MCF 10A (cell line): ENCODE measurements at places on chromosomes 6 and 20.
A peak's percentile ranks its signal among the peaks of the same experiment; 100 is the strongest.

DNA sequence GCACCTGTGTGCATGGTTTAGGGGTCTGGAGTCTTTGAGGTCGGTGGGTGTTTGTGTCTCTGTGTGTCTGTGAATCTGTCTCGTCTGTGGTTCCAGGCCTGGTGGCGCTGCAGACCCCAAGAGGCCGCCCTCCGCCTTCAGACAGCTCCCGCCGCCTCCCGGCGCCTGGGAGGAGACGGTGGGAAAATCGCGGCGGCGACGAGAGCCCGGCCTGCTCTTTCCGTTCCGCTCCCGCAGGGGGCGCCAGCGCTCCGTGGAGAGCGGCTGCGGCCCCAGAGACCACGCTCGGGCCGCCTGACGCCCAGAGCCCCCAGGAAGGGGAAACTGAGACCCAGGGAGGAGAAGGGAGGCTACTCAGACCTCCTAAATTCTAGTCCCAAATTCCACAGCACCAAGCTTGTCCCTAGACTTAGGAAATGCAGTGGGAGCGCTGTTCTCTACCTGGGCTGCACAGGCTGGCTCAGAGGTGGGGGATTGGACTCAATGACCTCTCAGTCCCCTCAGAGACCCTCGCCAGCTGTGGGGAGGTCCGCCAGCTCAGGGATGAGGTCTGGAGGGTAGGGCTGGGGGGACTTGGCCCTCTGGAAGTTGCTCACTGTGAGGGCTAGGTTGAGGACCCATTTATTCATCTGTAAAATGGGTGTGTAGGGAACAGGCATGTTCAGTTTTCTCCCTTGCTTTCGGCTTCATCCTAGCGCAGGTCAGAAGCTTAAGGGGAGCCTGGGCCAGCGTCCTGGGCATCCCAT is 36.9 kb upstream of the BLCAP start:
- no peaks in the 10 kb centered on the region for H3K4me1 ChIP-seq
- H3K27ac ChIP-seq = no peak overlapping the region
- no peaks in the 10 kb centered on the region for H3K36me3 ChIP-seq
- DNase-seq = peak; percentile 42

- peak overlapping the region; percentile 24 for H3K27ac ChIP-seq
- H3K36me3 ChIP-seq = no peaks in the 10 kb centered on the region
- DNase-seq = peak; percentile 65
- H3K27me3 ChIP-seq = no peaks in the 10 kb centered on the region
- H3K4me1 ChIP-seq = peaks cover 13% of the 10 kb centered on the region
Measured at GRCh38 chr20:2364044-2364443, 16.7 kb upstream of the TGM6 start.

DNA sequence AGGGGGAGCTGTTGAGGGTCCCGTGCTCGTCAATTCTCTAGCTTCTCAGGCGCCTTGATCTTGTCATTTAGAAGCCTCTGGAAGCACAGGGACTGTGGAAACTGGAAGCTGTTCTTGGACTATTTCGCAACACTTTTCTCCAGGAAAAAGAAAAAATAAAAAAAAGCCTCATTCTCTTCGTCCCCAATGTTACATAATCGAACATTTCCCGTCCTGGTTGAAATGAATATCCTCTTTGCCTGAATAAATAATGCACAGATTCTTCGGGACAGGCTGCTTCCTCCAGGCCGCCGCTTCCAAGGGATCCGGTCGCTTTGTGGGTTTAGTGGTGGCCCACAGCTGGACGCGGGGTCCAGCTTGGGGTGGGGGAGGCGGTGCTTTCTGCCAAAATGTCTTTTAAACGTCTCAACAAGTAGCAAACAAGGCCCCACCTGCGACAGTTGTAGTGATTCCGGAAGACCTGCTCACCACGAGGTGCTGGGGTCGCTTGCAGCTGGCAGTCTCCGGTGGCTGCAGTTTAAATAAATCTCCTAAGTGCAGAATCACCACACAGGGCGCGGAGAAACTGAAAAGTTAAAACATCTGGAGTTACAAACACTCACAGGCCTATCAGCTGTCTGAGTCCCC is 125.9 kb upstream of the ESR1 start:
- no peaks in the 10 kb centered on the region for H3K4me1 ChIP-seq
- H3K4me3 ChIP-seq = no peak overlapping the region
- no peak for DNase-seq
- H3K36me3 ChIP-seq = no peaks in the 10 kb centered on the region

DNA sequence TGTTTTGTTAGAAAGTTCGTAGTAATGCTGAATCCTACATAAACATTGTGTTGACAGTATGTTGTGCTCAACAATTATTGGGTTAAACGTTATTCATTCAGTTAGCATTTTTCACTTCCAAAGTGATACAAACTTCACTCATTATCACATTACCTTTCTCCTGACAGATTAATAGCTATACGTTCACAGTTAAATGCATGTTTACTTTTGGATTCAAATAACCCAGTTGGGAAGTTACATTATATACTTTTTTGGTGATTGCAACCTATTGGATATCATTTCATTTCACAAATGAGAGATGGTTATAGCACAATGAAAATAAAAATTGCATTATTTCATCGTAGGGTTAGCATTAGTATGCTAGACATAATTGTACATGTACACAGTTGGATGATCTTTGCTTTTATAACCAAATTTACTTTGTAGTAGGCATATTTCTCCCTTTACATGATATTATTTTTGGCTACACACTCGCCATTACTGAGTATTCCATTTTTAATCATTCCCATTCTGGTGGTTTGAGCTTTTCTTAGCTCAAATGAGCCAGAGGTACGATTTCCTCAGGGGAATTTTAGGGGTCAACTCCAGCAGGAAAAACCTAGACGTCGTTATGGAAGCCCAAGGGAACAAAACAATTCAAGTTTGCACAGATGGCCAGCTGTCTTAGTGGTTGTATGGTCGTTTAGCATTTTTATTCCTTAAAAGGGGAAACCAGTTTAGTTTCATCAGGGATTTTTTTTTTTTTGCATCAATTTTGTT is 2.1 kb upstream of the HIVEP1 start:
- no peaks in the 10 kb centered on the region for H3K27me3 ChIP-seq
- H3K4me3 ChIP-seq = peak overlapping the region; percentile 89
- peak; percentile 35 for DNase-seq
- peaks cover 13% of the 10 kb centered on the region for H3K36me3 ChIP-seq
- H3K27ac ChIP-seq = peak overlapping the region; percentile 99

- H3K4me3 ChIP-seq = peak overlapping the region; percentile 39
- DNase-seq = peak; percentile 98
- peaks cover 21% of the 10 kb centered on the region for H3K4me1 ChIP-seq
- peaks cover 76% of the 10 kb centered on the region for H3K36me3 ChIP-seq
- no peaks in the 10 kb centered on the region for H3K27me3 ChIP-seq
- H3K27ac ChIP-seq = peak overlapping the region; percentile 7
Measured at GRCh38 chr20:13800728-13801134, 15.9 kb downstream of the NDUFAF5 start.

- DNase-seq = no peak
- no peak overlapping the region for H3K27ac ChIP-seq
- H3K4me1 ChIP-seq = peaks cover 28% of the 10 kb centered on the region
- H3K36me3 ChIP-seq = no peaks in the 10 kb centered on the region
Measured at GRCh38 chr6:108966251-108966650, 118.0 kb downstream of the ARMC2 start.

DNA sequence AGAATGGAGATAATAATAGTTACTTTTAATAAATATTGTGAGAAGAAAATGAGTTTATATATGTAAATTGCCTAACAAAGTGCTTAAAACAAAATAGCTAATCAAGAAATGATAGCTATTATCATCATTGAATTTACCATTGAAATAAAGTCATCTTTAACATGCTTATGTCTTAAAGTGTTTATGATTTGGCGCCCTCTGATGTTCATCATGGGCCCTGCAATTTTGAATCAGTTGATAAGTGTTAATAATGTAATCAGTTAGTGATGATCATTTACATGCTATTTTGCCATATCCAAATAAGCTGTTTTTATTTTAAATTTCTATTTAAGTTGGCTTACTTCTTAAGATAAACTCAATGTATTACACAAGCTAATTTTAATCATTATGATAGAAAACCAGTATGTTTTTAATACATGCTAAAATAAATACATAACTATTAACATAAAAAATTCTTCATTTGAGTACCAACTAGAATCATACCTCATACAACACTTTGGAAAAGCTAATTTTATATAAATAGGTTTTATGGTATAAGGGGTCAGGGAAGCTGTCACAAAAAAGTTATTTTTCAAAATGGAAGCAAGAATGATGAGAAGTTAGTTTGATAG is 39.2 kb upstream of the TPD52L1 start:
- no peak overlapping the region for H3K27ac ChIP-seq
- H3K36me3 ChIP-seq = no peaks in the 10 kb centered on the region
- H3K27me3 ChIP-seq = no peaks in the 10 kb centered on the region
- H3K4me3 ChIP-seq = no peak overlapping the region
- H3K4me1 ChIP-seq = no peaks in the 10 kb centered on the region

GRCh38 chr6:167968091-167968490 is 29.4 kb upstream of the KIF25 start:
- H3K4me1 ChIP-seq = no peaks in the 10 kb centered on the region
- H3K27ac ChIP-seq = no peak overlapping the region
- no peak overlapping the region for H3K4me3 ChIP-seq

GRCh38 chr6:3326184-3326971 is 67.6 kb downstream of the PSMG4 start:
- H3K4me1 ChIP-seq = peaks cover 14% of the 10 kb centered on the region
- H3K4me3 ChIP-seq = no peak overlapping the region
- peaks cover 6% of the 10 kb centered on the region for H3K36me3 ChIP-seq
- no peak overlapping the region for H3K27ac ChIP-seq
- no peaks in the 10 kb centered on the region for H3K27me3 ChIP-seq

DNA sequence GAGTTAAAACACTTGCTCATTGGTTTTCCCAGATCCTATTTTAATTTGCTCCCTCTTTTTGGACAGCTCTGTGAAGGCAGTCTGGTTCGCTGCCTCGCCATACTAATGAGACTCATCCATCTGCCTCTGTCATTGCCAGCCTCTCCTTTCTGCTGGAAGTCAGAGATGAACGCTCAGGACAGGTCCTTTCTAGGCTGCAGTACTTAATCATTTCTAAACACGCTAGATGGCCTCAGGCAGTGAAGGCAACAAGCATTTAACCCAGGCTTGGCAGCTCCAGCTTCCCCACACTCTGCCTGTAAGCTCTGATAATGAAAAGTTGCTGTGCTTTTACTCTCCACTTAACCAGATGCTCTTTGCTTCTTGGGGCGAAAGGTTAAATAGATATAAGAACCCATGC is 286.7 kb upstream of the POU3F2 start:
- peaks cover 38% of the 10 kb centered on the region for H3K27me3 ChIP-seq
- no peak overlapping the region for H3K27ac ChIP-seq
- no peak overlapping the region for H3K4me3 ChIP-seq
- no peaks in the 10 kb centered on the region for H3K4me1 ChIP-seq
- no peak for DNase-seq

- no peak for DNase-seq
- H3K27ac ChIP-seq = no peak overlapping the region
- peaks cover 8% of the 10 kb centered on the region for H3K36me3 ChIP-seq
- H3K4me1 ChIP-seq = peaks cover 13% of the 10 kb centered on the region
- no peaks in the 10 kb centered on the region for H3K27me3 ChIP-seq
Measured at GRCh38 chr6:110036408-110037302, 58.5 kb downstream of the GPR6 start.

DNA sequence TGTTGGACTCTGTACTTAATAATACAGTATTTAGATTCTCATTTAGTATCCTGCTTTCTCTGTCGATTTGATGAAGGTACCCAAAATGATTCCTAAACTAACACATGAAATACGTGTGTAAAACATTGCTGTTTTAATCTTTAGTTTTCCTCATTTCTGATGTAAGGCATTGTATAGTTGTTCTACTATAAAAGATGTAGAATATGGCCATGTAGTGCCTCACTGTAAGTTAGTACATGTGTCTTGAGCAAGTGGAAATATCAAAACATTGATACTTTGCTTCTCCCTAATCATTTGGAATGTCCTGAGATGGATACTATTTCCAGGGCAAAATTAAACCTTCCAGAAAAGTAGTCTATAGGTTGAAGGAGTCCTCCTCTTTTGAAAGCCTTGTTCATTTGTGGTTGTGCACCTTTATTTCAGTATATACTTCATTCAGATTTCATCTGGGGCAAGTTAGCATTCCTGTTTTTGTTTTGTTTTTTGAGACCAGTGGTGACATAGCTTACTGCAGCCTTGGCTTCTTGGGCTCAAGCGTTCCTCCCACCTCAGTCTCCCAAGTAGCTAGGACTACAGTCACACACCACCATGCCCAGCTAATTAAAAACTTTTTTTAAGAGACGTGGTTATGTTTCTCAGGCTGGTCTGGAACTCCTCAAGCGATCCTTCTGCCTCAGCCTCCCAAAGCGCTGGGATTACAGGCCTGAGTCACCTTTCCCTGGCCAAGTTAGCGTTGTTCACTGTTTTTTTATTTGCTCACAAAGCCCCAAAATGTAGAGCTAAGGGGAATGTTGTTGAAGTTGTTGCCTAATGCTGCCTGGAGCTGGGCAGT is 11.6 kb downstream of the SRSF3 start:
- no peak overlapping the region for H3K4me3 ChIP-seq
- H3K27me3 ChIP-seq = no peaks in the 10 kb centered on the region
- no peak for DNase-seq
- H3K27ac ChIP-seq = no peak overlapping the region
- H3K36me3 ChIP-seq = peaks cover 100% of the 10 kb centered on the region

DNA sequence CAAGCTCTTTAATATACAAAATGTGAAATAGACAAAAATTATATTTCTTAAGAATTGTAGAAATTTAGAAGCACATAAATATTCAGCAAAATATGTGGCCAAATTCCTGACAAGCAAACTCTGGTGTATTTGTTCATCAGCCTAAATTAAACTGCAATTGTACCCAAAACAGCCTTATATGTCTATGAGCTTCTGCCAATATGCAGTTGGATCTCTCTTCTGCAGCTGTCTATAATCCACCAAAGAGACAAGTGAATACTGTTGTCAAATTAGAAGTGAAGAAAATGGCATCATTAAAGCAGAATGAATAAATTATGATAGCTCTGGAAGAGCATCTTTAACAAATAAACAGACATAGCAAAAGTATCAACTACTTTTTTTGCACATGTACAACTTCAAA is 755.7 kb downstream of the GRIK2 start:
- H3K27ac ChIP-seq = no peak overlapping the region
- DNase-seq = no peak
- H3K36me3 ChIP-seq = no peaks in the 10 kb centered on the region
- H3K4me3 ChIP-seq = no peak overlapping the region
- H3K27me3 ChIP-seq = no peaks in the 10 kb centered on the region

- H3K4me3 ChIP-seq = no peak overlapping the region
- H3K36me3 ChIP-seq = peaks cover 49% of the 10 kb centered on the region
- no peak for DNase-seq
- no peaks in the 10 kb centered on the region for H3K27me3 ChIP-seq
- H3K4me1 ChIP-seq = peaks cover 10% of the 10 kb centered on the region
Measured at GRCh38 chr6:154842833-154843232, 109.6 kb downstream of the SCAF8 start.

GRCh38 chr6:150185732-150186117 is 42.9 kb downstream of the PPP1R14C start:
- no peaks in the 10 kb centered on the region for H3K27me3 ChIP-seq
- peak overlapping the region; percentile 66 for H3K27ac ChIP-seq
- peaks cover 2% of the 10 kb centered on the region for H3K36me3 ChIP-seq
- no peak overlapping the region for H3K4me3 ChIP-seq

- H3K27me3 ChIP-seq = peaks cover 17% of the 10 kb centered on the region
- H3K36me3 ChIP-seq = no peaks in the 10 kb centered on the region
- DNase-seq = peak; percentile 65
- no peak overlapping the region for H3K4me3 ChIP-seq
- H3K4me1 ChIP-seq = peaks cover 12% of the 10 kb centered on the region
Measured at GRCh38 chr6:170048615-170049256, 242.1 kb downstream of the DLL1 start.
